ENCODE measurements at places on chromosomes 12 and 14.

DNA sequence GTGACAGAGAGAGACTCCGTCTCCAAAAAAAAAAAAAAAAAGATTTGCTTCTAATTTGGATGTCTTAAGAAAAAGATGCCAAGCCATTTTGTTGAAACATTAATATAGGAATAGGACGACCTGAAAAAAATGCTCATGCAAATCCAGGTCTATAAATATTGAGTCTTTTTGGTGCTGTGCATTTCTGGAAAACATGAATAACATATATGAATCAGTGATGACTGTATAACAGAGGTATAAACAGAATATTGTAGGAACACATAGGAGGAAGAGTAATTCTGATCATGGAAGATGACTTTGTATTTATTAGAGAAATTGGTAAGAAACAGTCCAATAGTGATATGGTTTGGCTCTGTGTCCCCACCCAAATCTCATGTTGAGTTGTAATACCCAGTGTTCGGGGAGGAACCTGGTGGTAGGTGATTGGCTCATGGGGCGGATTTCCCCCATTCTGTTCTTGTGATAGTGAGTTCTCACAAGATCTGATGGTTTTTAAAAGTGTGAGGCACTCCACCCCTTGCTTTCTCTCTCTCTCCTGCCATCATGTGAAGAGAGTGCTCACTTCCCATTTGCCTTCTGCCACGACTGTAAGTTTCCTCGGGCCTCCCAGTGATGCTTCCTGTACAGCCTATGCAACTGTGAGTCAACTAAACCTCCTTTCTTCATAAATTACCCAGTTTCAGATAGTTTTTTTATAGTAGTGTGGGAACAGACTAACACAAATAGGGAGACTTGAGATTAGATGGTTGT lies 3.0 kb upstream of the SRSF5 start:
- no peak for DNase-seq

GRCh38 chr12:3989218-3989550 lies 116.0 kb upstream of the PARP11 start:
- no peak for DNase-seq

GRCh38 chr12:116247377-116247776 lies 30.1 kb downstream of the MED13L start:
- no peak for DNase-seq

DNA sequence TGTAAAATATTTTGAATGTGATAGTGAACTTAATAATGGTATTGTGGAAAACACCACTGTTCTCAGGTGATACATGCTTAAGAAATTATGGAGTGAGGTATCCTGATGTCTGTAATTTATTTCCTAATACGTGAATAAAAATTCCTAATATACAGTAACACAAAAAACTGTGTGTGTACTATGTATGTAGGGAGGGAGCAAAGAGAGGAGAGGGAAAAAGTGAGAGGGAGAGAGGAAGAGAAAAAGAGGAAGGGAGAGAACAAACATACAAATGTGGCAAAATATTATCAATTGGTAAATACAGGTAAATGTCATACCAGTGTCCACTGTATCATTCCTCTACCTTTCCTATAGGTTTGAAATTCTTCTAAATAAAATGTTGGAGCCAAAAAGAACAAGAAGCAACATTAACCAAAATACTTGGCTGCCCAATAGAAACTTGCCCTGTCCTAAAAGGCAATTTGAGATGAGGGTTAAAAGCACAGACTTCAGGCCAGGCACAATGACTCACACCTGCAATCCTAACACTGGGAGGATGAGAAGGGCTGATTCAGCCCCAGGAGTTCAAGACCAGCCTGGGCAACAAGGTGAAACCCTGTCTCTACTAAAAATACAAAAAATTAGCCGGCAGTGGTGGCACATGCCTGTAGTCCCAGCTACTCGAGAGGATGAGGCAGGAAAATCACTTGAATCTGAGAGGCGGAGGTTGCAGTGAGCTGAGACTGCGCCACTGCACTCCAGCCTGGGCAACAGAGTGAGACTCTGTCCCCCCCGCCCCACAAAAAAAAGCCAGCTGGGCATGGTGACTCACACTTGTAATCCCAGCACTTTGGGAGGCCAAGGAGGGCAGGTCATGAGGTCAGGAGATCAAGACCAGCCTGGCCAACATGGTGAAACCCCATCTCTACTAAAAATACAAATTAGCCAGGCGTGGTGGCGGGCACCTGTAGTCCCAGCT lies 14.5 kb downstream of the R3HDM2 start:
- DNase-seq, result no peak

DNA sequence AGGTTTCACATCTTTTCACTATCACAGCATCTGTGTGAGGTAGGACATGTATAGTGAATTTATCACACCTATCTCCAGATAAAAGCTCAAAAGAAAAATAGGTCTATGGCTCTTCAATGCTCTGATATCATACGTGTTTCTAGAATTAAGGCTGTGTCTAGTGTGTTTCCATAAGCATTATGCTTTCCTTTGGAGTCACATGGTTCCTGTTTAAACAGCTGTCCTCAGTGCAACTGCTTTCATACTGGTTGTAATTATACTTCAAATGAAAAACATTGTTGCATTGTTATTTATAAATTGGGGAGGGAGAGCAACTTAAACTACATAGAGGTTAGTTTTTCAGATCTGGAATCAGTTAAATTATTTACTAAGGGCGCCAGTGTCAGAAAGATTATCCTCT lies 151.6 kb downstream of the SYT1 start:
- DNase-seq, result no peak

GRCh38 chr12:113479590-113480335 lies 8.1 kb upstream of the LHX5 start:
- DNase-seq, result no peak

DNA sequence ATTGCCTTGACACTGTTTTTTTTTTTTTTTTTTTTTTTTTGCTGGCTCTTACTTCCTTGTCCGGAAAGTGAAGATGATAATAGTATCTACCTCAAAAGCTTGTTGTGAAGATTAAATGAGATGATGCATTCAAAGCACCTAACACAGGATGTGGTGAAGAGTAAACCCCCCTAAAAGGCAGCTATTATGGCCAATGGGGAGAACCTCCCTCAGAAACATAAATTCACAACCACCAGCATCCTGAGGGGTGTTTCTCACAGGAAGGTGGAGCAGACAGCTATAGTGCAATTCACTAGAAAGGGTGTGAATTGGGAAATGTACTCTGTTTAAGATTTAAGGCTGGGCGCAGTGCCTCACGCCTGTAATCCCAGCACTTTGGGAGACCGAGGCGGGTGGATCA lies 85.4 kb upstream of the CRY1 start:
- DNase-seq, result no peak

- DNase-seq, result no peak
These were observed 115.4 kb downstream of the ESR2 start for GRCh38 chr14:64178814-64179213.

GRCh38 chr12:93592641-93593406 lies 20.3 kb downstream of the SOCS2 start:
- no peak for DNase-seq

GRCh38 chr12:68611094-68611805 lies 551 bp downstream of the RAP1B start:
- DNase-seq, result peak; percentile 50

DNA sequence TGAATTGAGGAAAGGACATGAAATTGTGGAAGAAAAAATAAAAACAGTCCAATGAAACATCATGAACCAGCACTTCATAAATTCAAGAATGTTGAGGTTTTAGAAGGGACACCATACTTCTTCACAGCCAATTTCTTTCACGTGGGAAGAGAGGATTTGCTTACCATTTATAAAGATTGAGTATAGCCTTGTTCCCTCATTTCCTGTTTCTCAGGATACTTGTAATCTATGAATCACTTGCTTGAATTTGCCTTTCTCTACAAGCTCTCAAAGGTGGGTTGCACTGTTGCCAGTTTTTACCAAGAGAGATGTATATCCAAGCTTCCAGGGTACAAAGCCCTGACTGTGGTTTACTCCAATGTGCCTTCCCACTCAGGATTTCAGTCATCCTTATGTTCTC lies 116.1 kb downstream of the DUSP6 start:
- no peak for DNase-seq

DNA sequence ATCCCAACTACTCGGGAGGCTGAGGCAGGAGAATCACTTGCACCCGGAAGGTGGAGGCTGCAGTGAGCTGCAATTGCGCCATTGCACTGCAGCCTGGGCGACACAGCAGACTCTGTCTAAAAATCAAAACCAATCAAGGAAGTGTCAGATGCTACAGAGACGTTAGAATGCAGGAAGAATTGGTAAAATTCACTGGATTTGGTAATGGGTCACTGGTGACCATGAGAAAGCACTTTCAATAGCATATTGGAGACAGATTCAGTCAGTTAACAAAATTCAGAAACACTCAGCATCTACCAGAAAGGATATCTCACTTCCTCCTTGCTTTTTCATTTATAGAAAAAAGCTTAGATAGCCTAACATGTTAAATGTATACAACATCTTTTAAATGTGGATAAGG lies 17.5 kb downstream of the BIN2 start:
- DNase-seq, result no peak

- no peak for DNase-seq
These were observed 644.9 kb upstream of the FOXG1 start for GRCh38 chr14:28121512-28122297.

DNA sequence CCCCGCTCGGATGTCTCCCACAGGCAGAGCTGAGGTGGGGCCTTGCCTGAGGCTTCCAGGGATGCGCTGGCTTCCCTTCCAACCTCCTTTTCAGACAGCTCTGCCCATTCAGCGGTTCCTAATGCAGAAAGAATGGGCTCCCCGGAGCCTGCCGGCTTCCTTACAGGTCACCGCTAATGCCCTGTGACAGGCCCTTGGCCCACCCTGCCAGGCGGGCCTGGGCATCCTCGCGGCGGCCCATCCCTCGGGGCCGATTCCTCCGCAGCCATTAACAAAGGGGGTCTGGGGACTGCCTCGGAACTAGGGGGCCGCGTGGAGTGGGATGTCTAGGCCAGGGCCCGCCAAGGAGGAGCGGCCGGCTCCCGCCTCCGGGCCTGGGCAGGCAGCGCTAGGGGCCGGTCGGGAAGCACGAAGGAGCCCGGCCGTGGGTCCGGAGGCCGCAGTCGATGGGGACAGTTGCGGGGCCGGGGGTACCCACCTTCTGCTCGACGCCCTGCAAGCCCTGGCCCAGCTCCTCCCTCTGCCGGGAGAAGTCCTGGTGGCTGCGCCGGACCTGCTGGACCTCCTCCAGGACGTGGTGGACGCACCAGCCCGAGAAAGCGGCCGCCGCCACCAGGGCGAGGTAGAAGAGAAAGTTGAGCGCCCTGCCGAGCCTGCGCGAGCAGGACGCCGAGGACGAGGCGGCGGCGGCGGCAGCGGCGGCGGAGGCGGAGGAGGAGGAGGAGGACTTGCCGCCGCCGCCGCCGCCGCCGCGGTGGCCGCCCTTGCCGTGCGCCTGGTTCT lies 738 bp downstream of the CKAP4 start:
- peak; percentile 34 for DNase-seq

- no peak for DNase-seq
These were observed at the start of gene LRP1-AS for GRCh38 chr12:57146961-57147944. Gene LRP1-AS, minus strand, starts transcription at chr12:57147619.
